ENCODE measurements at places on chromosomes 6 and 20.
A peak's percentile ranks its signal among the peaks of the same experiment; 100 is the strongest.

- no peak for DNase-seq
Observed at GRCh38 chr20:48246061-48246790, 460.9 kb upstream of the SULF2 start.

DNA sequence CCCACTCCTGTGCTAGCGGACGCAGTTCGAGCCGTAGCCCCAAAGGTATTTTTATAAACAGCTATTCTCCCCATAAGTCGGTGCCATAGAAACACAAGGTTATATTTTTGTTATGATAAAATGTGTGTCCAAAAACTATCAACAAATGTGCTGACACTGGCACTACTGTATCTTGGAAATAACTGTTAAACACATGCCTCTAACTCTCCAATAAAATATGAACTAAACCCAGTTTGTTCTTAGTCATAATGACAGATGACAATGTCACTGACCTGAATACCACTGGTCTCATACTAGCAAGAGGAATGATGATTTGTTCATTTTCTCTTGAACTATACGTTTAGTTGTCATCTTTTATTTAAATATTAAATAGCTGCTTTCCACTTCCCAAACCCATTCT is 51.4 kb upstream of the NUP153 start:
- no peak for DNase-seq

- DNase-seq = no peak
Observed at GRCh38 chr6:32058511-32058963, 20.3 kb downstream of the CYP21A2 start.

- DNase-seq = no peak
Observed at GRCh38 chr6:110282412-110282811, 75.7 kb downstream of the METTL24 start.

DNA sequence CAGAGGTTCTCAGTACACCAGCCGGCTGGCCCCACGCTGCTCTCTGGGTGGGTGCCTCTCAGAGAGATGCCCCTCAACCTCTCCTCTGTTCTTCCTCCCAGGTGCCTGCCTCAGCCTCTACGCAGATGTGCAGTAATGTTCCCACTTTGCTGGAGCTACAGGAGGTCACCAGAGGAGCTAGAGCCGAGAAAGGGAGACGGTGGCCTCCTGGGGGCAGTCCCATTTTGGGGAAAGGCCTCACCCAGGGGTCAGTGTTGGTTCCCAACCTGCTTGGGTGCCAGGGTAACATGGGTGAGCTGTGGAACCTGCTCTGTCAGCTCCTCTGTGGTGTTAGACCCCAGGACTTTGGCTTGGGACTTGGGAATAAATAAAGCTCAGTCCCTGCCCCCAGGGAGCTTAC is 145.3 kb upstream of the MLN start:
- DNase-seq = no peak

DNA sequence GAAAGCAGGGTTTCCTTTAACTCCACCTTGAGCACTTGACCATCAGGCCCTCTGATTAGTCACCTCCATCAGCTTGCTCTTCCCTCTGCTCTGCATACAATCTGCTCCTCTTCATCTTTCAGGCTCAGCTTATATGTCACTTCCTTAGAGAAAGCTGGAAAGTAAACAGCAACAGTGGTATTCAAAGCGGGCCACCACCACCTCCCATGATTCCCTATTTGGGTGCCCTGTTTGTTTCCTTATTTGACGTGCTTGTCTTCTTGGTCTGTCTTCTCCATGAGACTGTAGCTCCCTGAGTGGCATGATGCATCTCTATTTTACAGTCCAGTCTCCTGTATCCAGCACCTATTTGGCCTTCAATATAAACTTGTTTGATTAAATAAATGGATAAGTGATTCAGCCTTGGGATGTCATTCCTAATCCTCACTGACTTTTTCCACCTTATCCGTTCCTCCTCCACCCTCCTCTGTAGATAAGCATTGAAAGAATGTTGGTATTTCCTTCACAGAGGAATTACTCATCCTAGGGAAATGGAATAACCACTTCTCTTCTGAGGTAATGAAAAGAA is 102.8 kb upstream of the SGK1 start:
- no peak for DNase-seq

DNA sequence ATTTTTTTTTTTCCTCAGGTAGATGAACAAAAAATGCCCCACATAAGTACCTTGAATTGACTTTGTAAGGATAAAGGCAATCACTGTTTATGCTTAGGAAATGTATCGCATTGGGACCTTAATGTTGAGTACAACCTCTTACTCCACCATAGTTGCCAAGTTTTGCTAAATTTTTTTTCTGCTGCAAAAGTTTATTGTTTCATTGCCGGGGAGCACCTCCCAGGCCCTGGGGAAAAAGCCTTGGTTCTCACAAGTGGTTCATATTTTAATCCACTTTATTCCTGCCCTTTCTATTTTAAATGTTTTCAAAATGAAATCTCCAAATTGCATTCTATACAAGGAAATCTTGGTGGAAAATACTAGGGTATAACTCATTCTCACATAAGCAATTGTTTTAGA is 52.3 kb upstream of the UTRN start:
- DNase-seq = no peak

DNA sequence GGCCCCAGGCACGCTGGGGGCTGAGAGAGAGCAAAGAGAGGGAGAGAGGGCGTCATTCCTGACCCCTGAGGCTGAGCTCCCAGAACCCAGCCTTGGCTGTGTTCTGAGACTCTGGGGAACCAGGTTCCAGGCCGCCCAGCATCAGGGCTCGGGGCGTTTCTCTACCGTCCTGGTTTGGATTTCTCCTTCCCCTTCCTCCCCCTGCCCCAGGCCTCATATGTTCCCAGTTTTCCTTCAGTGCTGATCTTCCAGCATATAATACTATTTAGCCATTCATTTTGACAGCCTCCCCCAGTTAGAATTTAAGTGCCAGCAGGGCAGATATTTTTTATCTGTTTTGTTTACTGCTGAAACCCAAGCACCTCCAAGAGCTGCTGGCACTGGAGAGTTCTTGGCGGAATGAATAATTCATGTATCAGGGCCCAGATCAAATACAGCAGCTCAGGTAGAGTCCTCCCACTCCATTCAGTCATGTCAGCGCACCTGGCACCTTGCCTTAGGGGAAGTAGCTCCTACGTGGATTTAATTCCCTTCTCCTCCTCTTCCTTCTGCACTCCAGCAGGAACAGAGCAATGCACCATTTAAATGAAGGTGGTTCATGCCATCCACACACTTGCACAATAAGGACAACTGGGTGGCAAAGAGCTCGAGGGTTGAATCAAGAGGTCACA is 23.4 kb upstream of the FRMD1 start:
- no peak for DNase-seq

DNA sequence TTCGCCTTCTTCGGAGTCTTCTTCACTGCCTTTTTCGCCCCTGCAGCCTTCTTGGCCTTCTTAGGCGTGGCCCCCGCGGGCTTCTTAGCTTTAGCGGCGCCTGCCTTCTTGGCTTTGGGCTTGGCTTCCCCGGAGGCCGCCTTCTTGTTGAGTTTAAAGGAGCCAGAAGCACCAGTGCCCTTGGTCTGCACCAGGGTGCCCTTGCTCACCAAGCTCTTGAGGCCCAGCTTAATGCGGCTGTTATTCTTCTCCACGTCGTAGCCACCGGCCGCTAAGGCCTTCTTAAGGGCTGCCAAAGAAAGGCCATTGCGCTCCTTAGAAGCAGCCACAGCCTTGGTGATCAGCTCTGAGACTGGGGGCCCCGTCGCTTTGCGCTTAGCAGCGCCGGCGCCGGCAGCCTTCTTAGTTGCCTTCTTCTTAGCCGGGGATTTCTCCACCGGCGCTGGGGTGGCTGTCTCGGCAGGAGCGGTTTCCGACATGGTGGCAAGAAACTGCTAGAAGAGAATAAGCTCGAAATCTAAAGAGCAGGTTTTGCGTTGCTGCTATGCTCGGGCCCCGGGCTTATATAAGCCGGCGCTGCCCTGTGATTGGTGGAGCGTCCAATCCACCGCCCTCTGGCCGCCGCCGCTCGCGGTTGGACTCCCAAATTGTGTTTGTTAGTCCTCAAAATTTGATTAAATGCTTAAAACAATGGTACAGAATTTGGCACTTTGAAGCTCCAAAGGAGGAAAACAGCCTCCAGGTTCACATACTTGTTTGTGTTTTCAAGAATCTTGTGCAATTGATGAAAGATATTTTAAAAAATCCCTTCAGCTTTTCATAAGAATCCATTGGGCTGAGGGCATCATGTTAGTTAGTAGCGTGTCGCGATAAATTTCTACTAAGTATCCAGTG is 44.9 kb downstream of the OR2B2 start:
- DNase-seq = peak; percentile 86

- DNase-seq = no peak
Observed at GRCh38 chr6:85864453-85865401, 222.0 kb upstream of the SYNCRIP start.

- DNase-seq = no peak
Observed at GRCh38 chr6:167695831-167696230, 130.9 kb upstream of the AFDN start.

DNA sequence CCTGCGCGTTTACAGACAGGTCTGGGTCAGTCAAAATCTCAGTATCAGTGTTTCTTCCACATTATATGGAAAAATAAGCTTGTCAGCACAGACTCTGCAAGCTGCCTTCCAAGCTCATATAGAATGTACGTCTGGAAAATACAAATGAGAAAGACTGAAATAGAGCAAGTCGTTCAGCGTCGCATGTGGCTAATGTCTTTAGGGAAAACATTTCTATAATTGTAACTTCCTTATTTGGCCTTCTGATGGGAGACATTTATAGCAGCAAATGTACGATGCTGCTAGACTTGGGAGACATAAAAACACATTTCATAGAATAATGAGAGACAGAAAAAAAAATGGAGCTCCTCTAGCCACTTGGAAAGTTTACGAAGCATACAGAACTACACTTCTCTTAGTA is 122.2 kb downstream of the KIF16B start:
- no peak for DNase-seq

- no peak for DNase-seq
Observed at GRCh38 chr6:131062241-131063027, 611 bp downstream of the EPB41L2 start.

Measured in activated T-helper 2 cell treated with anti-CD3 and anti-CD28 coated beads, Interferon-gamma antibody, Interleukin-2, Interleukin-4, amounts not matched to agents 10 μg/mL and 5 μg/mL and 100 μg/mL, durations not matched to agents 14 hours and 24 hours and 36 hours (primary cell).